Activated CD8-positive, alpha-beta T cell treated with anti-CD3 and anti-CD28 coated beads for 36 hours (primary cell): ENCODE measurements at places on chromosomes 1 and 21.

- peaks cover 3% of the 10 kb centered on the region for H3K27me3 ChIP-seq
- H3K36me3 ChIP-seq: no peaks in the 10 kb centered on the region
- no peak overlapping the region for H3K27ac ChIP-seq
- no peaks in the 10 kb centered on the region for H3K4me1 ChIP-seq
- DNase-seq: no peak
Observed at GRCh38 chr1:4003846-4004505, 103.9 kb upstream of the C1orf174 start.

GRCh38 chr1:203278082-203278884 is 27.0 kb upstream of the BTG2 start:
- peak; percentile 42 for DNase-seq
- H3K27me3 ChIP-seq: no peaks in the 10 kb centered on the region
- H3K27ac ChIP-seq: peak overlapping the region; percentile 91
- H3K4me3 ChIP-seq: peak overlapping the region; percentile 54
- H3K4me1 ChIP-seq: peaks cover 73% of the 10 kb centered on the region
- no peaks in the 10 kb centered on the region for H3K36me3 ChIP-seq

- H3K36me3 ChIP-seq: no peaks in the 10 kb centered on the region
- H3K4me3 ChIP-seq: no peak overlapping the region
- H3K4me1 ChIP-seq: peaks cover 3% of the 10 kb centered on the region
- H3K27ac ChIP-seq: peak overlapping the region; percentile 36
- DNase-seq: peak; percentile 83
- peaks cover 8% of the 10 kb centered on the region for H3K27me3 ChIP-seq
Observed at GRCh38 chr1:202235856-202236837, 42.5 kb downstream of the LGR6 start.

DNA sequence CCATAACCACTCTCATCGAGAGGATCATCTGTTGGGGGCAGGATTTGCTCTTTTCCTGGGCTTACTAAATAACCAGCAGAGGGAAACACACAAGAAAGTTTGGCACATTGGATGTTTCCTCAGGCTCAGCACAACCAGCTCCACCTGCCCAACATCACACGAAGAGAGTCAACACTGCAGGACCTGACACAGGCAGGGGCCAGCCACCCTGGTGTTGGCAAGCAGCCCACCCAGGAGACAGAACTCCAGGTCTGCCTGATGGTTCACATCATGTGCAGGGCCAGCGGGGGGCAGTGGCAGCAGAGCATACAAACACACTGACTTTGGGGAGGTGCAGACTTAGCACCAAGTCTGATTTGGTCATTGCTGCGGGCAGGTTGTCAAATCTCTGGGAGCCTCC is 182.3 kb upstream of the GALNT2 start:
- H3K4me1 ChIP-seq: no peaks in the 10 kb centered on the region
- peaks cover 6% of the 10 kb centered on the region for H3K27me3 ChIP-seq
- DNase-seq: peak; percentile 9
- H3K27ac ChIP-seq: no peak overlapping the region

GRCh38 chr21:38243732-38244406 is 12.9 kb upstream of the KCNJ15 start:
- peak; percentile 37 for DNase-seq
- H3K36me3 ChIP-seq: no peaks in the 10 kb centered on the region
- peaks cover 4% of the 10 kb centered on the region for H3K27me3 ChIP-seq
- peaks cover 25% of the 10 kb centered on the region for H3K4me1 ChIP-seq
- no peak overlapping the region for H3K4me3 ChIP-seq
